Skeletal muscle cell (primary cell): ENCODE measurements at places on chromosomes 4 and X.

DNA sequence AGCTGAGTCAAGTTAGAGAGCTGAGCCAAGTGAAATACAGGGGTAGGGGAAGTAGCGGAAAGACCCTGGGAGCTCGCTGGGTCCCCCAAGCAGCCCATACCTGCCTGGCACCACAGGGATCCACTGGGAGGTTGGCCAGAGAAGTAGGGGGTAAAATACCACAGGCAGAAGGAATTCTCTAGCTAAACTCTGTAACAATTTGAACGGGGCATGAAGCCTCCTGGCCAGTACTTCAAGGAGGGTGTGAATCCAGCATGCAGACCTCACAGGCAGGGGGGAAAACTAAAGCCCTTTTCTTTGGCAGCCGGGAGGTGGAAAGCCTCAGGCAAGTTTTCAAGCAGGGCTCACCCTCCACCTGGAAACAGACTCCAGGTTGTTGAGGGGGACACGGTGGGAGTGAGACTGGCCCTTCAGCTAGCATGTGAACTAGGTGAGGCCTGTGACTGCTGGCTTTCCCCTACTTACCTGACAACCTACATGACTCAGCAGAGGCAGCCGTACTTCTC, 3.7 kb upstream of the UGT2A1 start:
- DNase-seq: no peak

GRCh38 chr4:181289198-181289597, 954.0 kb upstream of the TENM3 start:
- DNase-seq: no peak

DNA sequence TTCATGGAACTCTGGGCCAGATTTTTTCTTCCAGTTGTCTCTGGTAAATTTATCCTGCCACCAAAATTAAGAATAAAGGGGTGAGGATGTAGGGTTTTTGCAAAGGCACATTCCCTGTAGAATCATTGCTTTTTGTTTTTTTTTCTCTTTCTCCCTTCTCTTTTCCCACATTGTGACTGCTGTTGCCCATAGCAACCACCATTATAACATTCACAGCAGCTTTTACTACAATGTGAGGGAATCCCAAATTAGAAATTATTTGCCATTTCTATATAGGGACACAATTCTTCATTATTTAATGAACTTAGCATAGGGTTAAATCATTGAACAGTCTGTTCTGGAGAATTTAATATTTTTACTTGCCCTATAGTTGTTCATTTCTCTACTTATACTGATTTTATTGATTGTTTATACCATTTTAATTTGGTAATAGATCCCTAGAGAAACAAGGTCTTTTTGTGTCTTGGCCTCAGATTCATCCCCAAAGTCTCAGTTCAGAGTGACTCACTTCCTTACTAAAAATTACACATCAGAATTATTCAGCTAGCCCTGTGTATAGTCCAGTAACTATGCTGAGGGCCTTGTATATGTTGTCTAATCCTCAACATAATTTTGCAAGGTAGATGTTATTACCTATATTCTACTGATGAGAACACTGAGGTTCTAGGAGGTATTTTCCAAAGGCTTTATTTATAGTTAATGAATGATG, 80.8 kb upstream of the ANK2 start:
- peak; percentile 12 for DNase-seq

DNA sequence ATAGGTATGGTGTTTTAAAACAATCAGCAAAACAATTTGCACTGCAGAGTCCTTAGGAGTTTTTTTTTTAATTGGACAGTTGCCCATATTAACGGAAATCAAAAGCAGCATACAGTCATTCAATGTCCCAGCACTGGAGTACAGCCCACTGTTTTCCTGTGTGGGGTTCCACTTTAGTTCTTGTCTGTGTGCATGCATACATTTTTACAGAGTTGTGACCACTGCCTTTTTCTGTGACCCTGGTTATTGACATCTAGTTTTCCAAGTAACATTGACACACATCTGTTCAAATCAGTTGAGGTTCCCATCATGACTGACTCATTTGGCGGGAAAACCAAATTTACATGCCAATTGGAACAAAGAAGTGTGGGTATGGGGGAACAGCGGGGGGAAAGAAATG, 83.3 kb downstream of the HPRT1 start:
- no peak for DNase-seq

- DNase-seq: no peak
Measured at GRCh38 chr4:12846368-12846767, 637.8 kb downstream of the RAB28 start.
